ENCODE measurements at places on chromosomes 2 and 18. TPM values are rescaled to one million over a fixed set of nuclear protein-coding genes. Genes with fewer than 3 reads are reported as not detected.

Gene UGT1A4
- polyA plus RNA-seq = not detected

Gene SFTPB
- polyA plus RNA-seq = not detected

Gene PLEKHB2
- 90.0 TPM for polyA plus RNA-seq

Gene ACMSD
- 43.0 TPM for polyA plus RNA-seq

Gene MC5R
- polyA plus RNA-seq = 0.31 TPM
